Thymus (tissue), 14 donors: ENCODE measurements at places on chromosomes 1 and 21.

- DNase-seq = no peak
These were observed 202.9 kb downstream of the USP25 start for GRCh38 chr21:15932726-15933125.

- DNase-seq = no peak
These were observed 1.1 kb downstream of the TOR3A start for GRCh38 chr1:179082999-179083335.

DNA sequence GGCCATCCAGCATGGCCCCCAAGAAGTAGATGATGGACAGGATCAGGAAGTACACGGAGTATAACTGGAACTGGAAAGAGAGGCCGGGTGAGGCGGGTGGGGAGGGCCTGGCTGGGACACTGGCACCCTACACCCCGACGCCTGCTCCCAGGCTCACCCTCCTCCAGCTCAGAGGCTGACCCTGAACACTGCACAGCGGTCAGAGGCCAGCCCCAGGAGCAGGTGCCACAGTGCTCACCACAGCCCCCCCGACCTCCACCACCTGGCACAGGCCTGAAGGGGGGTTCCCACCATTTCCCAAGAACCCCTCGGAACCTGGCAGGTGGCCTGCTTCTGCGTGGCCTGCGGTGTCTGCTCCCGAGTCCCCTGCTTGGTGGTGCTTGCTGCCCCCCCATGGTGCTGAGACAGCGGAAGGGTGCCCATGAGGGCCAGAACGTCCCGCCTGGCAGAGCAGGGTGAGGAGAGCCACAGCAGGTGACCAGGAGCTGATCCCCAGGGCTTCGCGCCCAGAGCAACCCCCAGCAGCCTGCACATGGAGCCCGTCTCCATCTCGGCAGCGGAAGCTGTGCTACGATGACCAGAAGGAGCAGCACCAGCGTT is 26.1 kb downstream of the SLC19A1 start:
- DNase-seq = no peak

GRCh38 chr1:206464456-206464964 is 5.8 kb upstream of the IKBKE start:
- no peak for DNase-seq

DNA sequence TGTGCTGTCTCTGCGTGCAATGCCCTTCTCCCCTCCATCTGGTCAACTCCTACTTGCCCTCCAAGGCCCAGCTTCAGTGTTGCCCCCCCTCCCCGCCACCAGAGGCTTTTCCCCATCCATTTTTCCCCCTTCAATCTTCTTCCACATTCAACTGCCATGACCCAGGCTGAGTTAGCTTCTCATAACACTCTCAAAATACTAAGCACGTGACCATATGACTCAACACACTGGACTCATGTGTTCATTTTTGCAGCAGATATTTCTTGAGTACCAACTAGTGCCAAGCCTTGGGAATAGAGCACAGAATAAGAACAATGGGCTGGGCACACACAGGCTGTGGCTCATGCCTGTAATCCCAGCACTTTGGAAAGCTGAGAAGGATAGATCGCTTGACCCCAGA is 132.1 kb downstream of the IGSF21 start:
- DNase-seq = no peak

DNA sequence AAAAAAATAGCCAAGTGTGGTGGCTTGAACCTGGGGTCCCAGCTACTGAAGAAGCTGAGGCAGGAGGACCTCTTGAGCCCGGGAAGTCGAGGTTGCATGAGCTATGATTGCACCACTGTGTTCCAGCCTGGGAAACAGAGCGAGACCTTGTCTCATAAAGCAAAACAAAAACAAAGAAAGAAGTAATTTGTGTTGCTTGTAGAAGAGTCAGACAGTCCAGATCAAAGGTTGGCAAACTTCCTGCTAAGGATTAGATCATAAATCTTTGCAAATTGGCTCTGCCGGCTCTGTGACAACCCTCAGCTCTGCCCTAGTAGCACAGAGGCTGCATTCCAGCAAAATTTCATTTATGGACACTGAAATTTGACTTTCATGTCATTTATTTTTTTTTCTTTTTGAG is 19.0 kb upstream of the MFN2 start:
- DNase-seq = no peak

GRCh38 chr1:157806431-157807149 is 13.3 kb downstream of the FCRL1 start:
- DNase-seq = no peak

DNA sequence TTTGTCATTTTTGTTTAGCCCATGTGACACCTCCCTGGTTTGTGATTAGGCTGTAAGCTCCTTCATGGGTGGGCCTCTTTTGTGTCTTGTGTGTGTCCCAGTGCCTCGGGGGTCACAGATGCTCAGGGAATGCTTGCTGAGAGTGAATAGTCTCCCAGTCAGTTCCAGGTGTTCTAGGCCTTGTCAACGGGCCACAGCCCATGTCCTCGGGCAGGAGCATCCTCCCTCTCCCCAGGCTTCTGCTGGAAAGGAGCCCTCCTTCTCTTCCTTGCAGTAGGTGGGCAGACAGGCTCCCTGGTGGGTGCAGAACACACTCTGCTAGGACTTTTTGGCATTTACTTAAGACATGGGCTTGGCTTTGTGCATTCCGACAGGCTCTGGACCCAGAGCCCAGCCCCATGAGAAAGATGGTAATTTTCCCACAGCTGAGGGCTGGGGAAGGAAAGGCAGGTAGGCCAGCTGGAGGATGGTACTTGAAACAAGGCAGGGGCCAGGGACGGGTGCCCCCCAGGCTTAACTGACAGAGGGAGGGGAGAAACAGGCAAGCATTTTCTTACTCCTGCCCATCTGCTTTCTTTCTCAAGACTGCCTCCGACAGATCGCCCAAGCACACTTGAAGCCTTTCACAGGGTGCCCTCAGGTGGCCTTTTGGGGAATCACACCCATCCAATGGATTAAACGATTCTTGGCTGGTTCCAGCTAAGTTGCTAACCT is 7.1 kb upstream of the CPLANE2 start:
- DNase-seq = peak; percentile 63

- peak; percentile 53 for DNase-seq
These were observed 18.0 kb downstream of the KIAA0319L start for GRCh38 chr1:35539073-35539823.

- DNase-seq = no peak
These were observed 5.2 kb upstream of the ABCB10 start for GRCh38 chr1:229563701-229564100.

- no peak for DNase-seq
These were observed 69.2 kb upstream of the ARTN start for GRCh38 chr1:43864111-43865045.

DNA sequence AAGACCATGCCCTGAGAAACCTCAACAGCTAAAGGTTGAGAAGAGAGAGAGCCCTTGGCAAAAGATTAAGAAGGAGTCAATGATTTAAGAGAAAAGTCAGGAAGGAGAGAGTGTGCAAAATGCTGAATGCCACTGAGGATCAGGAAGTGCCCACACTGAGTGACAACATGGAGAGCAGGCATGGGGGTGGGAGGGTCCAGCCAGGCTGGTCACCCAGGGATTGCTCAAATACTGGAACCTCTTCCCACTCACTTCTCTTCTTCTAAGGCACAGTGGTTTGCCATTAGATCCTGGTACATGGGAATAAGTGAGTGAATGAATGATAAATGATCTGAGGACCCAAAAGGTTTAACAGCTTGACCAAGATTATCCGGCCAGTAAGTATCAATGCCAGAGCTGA is 11.1 kb downstream of the PRR9 start:
- no peak for DNase-seq

- no peak for DNase-seq
These were observed 53.6 kb downstream of the LRRC8C start for GRCh38 chr1:89686520-89686919.

DNA sequence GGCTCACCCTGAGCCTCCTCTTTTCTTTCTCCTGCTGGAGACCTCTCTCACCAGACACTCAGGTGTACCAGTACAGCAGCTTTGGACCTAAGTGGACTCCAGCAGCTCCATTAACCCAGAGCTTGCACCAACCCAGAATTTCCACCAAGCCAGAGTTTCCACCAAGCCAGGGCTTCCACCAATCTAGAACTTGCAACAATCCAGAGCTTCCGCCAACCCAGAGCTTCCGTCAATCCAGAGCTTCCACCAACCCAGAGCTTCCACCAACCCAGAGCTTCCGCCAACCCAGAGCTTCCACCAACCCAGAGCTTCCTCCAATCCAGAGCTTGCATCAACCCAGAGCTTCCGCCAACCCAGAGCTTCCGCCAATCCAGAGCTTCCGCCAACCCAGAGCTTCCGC is 23.2 kb downstream of the CRYAA start:
- DNase-seq = no peak

GRCh38 chr1:47471163-47471562 is 33.3 kb downstream of the FOXD2 start:
- DNase-seq = no peak

DNA sequence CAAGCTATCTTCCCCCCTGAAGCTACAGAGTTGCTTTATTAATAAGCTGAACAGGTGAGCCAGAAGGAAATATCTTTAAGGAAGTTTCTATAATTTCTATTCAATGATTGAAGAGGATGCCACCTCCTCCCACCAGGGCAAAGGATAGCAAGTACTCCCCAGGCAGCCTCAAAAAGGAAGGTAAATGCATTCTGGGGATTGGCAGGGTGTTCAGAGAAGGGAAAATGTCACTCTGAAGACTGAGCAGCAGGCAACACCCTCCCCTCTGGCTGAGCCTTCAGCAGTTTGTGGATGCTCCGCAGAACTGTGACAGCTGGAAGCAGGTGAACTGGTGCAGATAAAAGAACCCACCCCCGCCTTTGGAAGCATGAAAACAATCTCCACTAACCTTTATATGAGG is 140.8 kb downstream of the BRINP2 start:
- DNase-seq = no peak

DNA sequence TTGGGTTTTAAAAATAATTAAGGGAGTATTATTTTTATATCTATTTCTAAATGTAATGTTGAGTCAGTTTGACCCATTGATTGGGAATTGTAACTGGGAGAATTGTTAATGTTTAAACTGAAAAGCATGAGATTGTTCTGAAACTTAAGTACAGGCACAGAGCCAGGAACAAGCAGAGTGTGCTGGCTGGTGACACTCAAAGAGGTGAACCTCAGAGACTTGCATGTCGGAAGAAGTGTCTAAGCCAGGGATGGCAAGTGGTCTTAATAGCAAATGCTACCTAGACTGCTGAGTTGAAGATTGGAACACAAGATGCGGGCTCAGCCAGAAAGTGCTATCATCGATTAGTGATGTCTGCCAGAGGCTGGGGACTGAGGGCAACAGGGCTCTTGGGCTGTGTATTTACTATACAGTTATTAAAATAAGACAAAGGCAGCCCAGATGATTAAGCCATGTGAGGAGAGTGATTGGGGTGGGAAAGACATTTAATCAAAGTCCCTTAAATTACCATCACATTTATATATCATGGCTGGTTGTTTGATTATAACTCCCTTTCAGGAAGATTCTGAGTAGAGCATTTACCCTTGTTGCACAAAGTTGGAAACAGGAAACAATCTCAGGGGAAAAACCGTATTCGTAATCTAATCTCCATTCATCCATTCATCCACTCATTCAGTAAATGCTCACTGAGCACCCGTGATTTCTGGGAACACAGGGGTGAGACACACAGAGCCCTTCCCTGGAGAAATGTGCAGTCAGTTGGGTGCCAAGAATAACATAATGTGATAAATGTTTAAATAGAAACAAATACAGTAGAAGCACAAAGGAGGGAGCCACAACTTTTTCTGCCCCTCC is 42.8 kb downstream of the C8A start:
- no peak for DNase-seq

GRCh38 chr1:216596281-216596862 is 126.9 kb downstream of the ESRRG start:
- DNase-seq = no peak

- DNase-seq = peak; percentile 11
These were observed 679 bp downstream of the ABL2 start for GRCh38 chr1:179228783-179229213.

- no peak for DNase-seq
These were observed 42.7 kb downstream of the GJA5 start for GRCh38 chr1:147717706-147718097.

DNA sequence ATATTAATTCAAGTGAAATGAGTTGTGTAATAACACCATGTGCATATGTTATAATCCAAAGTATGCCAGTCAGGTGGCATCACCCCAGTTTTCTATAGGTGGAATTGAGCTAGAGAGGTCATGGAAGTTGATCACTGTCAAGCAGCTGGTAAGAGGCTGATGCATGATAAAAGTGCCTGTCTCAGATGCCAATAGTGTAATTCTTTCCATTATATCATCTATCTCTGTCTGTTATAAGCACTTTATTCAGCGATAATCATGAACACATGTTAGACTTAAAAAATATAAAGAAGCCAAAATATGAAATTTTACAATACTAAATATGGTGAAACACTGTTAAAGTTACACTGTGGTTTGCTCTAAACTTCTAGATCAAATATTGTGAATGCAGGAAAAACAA is 156.6 kb downstream of the DNM3 start:
- DNase-seq = no peak

DNA sequence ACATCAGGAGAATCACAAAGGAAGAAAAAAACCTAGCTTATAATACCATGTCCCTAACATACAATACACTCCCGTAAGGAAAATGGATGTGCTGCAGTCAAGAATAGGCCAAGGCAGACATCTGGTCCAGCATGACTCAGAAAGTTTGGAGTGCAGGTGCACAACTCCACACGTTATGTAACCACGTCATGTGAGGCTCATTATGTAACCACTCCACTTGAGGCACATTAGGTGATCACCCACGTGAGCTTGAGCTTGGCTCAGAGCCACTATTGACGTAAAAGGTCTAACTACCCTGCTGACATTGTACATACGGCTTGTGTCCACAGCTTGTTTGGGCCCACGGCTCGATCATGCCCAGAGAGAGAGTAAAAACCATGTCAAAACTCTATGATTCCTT is 99.8 kb upstream of the C1orf21 start:
- DNase-seq = no peak

- DNase-seq = no peak
These were observed 32.3 kb downstream of the SHISAL2A start for GRCh38 chr1:52665006-52665941.

- DNase-seq = no peak
These were observed 2.1 kb downstream of the TESK2 start for GRCh38 chr1:45488666-45489377.
